Smooth muscle cell of trachea (primary cell): ENCODE measurements at places on chromosomes 11 and 22. TPM values are rescaled to one million over a fixed set of nuclear protein-coding genes. Genes with fewer than 3 reads are reported as not detected.

Gene NEFH
- total RNA-seq = 0.33 and 0.44 TPM in 2 replicates

Gene FZD4
- 37.4 and 45.2 TPM in 2 replicates for total RNA-seq

Gene LIF
- total RNA-seq = 10.6 and 40.4 TPM in 2 replicates

Gene VSTM5
- total RNA-seq = under 0.01 TPM in 1 of 2 replicates, not detected in the other

Gene NRIP3
- 14.1 and 21.7 TPM in 2 replicates for total RNA-seq

Gene KCNK4
- 0.17 TPM in 1 of 2 replicates, not detected in the other for total RNA-seq

Gene PARVB
- total RNA-seq = 53.2 and 66.3 TPM in 2 replicates

Gene ASPHD2
- 0.87 and 2.2 TPM in 2 replicates for total RNA-seq

Gene IGLL1
- not detected in 2 replicates for total RNA-seq

Gene INSC
- under 0.01 and 1.2 TPM in 2 replicates for total RNA-seq

Gene USP2
- total RNA-seq = 0.29 and 0.83 TPM in 2 replicates

Gene DEUP1
- total RNA-seq = not detected in 2 replicates

Gene IRF7
- total RNA-seq = 7.7 and 11.9 TPM in 2 replicates

Gene POLR3H
- 25.7 and 28.6 TPM in 2 replicates for total RNA-seq

Gene CCDC81
- total RNA-seq = 1.0 TPM in 1 of 2 replicates, not detected in the other

Gene TTC36
- 0.15 and 1.3 TPM in 2 replicates for total RNA-seq

Gene MCM5
- 18.9 and 65.7 TPM in 2 replicates for total RNA-seq

Gene MUC5B
- total RNA-seq = not detected in 2 replicates

Gene OR8D4
- not detected in 2 replicates for total RNA-seq

Gene OR5W2
- not detected in 2 replicates for total RNA-seq

Gene OR5M8
- total RNA-seq = not detected in 2 replicates

Gene SLC15A3
- 4.8 and 26.3 TPM in 2 replicates for total RNA-seq
